ENCODE measurements at places on chromosomes 5 and 9.

- DNase-seq: no peak
Measured at GRCh38 chr5:41176952-41177351, 36.4 kb downstream of the C6 start.

GRCh38 chr9:72680593-72681282, 159.3 kb downstream of the TMC1 start:
- DNase-seq: no peak

- peak; percentile 35 for DNase-seq
Measured at GRCh38 chr5:99104538-99105132, 175.8 kb upstream of the CHD1 start.

GRCh38 chr5:161002571-161003074, 150.6 kb upstream of the ATP10B start:
- no peak for DNase-seq

- no peak for DNase-seq
Measured at GRCh38 chr9:93557366-93558137, 18.8 kb upstream of the PHF2 start.

DNA sequence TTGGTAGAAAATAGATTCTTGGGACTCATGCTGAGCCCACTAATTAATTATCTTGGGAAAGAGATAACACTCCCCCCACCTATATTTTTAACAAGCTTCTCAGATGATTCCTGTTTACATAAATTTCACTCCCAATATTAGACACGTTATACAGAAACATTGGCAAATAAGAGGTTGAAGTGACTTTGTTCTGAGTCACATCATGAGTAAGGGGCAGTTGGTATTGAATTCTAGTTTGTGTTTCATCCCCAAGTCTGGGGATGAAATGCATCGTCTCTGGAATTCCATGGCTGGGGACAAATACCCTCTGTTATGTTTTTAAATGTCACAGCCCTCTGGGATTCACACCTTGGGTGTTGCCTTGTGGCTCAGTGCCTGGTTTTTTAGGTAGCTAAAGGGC, 41.0 kb downstream of the BASP1 start:
- DNase-seq: no peak

GRCh38 chr5:56412601-56413379, 179.7 kb upstream of the ANKRD55 start:
- DNase-seq: peak; percentile 46

DNA sequence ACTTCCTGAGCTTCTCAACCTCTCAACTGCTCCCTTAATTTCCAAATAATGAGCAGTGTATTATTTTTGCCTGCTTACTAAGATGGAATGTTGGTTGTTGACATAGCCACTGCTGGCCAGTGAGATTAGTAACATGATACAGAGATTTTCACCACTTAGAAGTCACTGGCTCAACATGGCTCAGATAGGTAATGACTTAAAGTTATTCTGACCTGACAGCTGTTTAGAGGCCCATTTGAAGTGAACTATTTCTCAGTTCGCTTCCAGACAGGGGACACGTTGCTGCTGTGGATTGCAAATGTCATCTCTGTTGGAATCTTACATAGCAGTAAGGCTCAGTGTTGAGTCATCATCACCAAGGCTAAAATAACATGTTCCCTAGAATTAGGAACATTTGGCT, 490.2 kb downstream of the TLE4 start:
- DNase-seq: no peak

DNA sequence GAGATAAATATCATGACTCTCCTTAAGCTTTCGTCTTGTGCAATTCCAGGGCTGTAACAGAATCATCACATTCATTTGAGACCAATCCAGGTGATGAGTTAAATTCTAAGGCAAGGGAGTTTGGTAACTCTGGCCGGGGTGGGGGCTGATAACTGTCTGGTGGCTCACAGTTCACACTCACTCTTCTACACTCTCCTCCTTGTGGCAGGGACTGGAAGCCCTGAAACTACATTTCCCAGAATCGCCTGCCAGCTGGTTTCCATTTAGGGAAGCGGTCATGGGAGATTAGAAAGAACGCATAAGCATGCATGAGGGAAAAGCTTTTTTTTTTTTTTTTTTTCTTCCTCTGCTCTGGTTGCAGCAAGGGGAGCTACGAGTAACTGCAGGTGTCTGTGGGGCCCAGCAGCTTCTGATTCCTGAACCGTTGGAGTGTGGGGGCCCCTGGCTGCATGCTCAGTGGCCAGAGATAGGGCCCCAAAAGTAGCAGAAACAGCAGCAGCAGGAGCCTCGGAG, 154.8 kb upstream of the TBC1D2 start:
- DNase-seq: peak; percentile 48

GRCh38 chr5:135012951-135013391, 21.1 kb downstream of the PITX1 start:
- peak; percentile 26 for DNase-seq

GRCh38 chr9:6942406-6942805, 184.6 kb downstream of the KDM4C start:
- no peak for DNase-seq

DNA sequence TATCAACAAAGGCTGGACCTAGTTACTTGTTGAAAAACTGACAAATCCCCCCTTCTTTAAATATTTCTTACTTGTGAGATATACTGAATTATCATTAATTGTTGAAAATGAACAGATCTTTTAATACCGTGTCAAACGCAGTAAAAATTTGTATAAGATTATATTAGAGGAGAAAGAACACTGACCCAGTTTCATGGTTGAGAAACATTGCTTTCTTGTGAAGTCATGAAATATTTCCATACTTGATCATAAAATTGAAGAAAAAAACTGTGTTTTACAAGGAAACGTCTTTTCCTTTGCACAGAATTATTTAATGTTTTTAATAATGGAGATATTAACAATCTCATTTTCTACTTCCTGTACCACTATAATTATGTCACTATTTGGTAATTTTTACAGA, 45.8 kb downstream of the MOCS2 start:
- DNase-seq: no peak

- no peak for DNase-seq
Measured at GRCh38 chr5:3858524-3858923, 262.9 kb downstream of the IRX1 start.

- no peak for DNase-seq
Measured at GRCh38 chr9:133710661-133711427, 27.3 kb downstream of the SARDH start.

GRCh38 chr5:144547098-144547499, 376.4 kb downstream of the KCTD16 start:
- DNase-seq: no peak

GRCh38 chr5:95761771-95762651, 30.9 kb downstream of the RHOBTB3 start:
- DNase-seq: no peak

- no peak for DNase-seq
Measured at GRCh38 chr5:3214396-3214795, 381.2 kb upstream of the IRX1 start.

- DNase-seq: no peak
Measured at GRCh38 chr9:85949586-85950335, 8.8 kb downstream of the NAA35 start.

DNA sequence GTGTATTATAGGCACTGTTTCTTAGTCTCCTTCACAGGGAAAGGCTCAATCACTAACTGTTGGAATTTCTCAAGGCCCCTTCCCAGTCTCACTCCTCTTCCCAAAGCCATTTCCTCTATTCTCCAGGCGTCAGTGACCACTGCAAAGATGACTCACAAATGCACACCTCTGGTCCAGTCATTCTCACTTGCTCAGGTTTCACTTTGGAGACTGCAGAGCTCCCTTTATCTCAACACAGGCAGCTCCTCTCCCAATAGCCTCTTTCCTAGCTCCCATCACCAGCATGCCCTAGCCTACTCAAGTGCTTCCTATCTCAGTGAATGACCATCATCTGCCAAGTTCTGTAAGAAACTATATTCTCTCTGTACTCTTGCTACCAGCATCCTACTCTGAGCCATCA, 323.6 kb downstream of the NTRK2 start:
- DNase-seq: no peak

- DNase-seq: no peak
Measured at GRCh38 chr9:114263853-114264510, 58.9 kb upstream of the ORM1 start.

DNA sequence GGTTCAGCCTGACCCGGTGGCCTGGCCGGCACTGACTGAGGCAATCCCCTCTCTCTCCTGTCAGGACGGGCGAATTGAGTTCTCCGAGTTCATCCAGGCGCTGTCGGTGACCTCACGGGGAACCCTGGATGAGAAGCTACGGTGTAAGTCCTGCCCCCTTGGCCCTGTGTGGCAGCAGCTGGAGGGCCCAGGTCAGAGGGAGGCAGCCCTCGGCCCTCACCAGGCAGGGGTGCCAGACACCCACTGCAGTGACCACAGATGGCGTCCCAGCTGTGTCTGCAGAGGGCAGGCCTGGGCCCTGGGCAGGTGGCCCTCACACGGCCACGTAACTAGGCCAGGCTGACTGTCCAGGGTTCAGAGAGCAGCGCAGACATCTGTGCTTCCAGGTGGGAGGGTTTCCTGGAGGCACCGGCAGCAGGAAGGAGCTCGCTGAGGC, 45.9 kb upstream of the HMCN2 start:
- no peak for DNase-seq

DNA sequence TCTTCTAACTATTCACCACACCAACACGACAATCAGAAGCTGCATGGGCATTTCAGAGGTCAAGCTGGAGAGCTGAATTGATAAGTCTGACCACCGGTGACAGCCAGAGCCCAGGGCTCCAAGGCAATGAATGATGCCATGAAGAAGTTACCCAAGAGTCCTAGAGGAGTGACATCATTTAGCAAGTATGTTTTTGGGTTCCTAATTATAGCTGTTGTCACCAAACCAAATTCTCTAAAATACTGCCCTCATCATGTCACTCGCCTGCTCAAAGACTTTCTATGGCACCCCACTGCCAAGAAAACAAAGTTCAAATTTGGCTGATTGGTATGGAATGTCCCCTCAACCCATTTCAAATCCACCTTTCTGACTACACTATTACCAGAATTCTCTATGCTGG, 235.1 kb downstream of the SPOCK1 start:
- no peak for DNase-seq

GRCh38 chr5:39498278-39498952, 73.6 kb upstream of the DAB2 start:
- DNase-seq: no peak

- no peak for DNase-seq
Measured at GRCh38 chr9:114696814-114697544, 15.0 kb upstream of the TEX48 start.

GRCh38 chr5:68159224-68159951, 56.2 kb upstream of the PIK3R1 start:
- DNase-seq: no peak

Data from D341Med (cell line).